CD4-positive, alpha-beta memory T cell (primary cell): ENCODE measurements at places on chromosomes 16 and 17. TPM values are rescaled to one million over a fixed set of nuclear protein-coding genes. Genes with fewer than 3 reads are reported as not detected.

DNA sequence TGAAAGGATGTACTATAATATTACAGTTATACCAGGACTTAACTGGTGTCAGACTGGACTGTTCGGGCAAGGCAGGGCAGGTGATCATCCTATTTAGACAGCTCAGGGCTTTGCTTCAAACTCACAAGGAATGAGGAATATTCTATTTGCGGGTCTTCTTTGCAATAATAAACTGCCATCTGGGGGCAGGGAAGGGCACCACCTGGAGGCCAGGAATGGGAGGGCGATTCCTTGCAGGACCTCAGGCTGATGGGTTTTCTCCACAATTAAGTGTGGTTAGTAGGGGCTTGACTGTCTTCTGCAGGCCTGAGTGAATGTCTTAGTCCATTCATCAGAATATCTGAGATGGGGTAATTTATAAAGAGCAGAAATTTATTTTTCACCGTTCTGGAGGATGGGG lies 424.1 kb downstream of the CA10 start:
- no peak for DNase-seq

DNA sequence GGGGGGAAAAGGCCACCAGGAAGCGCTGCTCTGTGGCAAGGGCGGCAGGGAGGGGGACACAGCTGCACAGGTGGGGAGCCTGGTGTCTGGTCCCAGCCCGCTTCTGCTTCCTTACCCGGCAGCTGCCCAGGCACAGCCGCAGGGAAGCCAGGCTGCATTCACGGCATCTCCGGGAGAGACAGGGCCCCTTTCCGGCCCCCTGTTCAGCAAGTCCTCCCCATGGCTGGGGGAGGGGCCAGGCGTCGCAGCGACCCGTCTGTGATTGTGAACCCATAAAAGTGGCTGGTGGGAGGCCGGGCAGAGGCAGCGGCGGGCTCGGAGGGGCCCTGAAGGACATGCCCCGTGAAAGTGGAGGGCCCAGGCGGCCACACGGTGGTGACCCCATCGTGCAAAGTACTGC lies 28.7 kb downstream of the SOX8 start:
- no peak for DNase-seq

GRCh38 chr17:49494986-49495841 lies at the start of gene NGFR:
TSS of gene NGFR (plus strand) at chr17:49495293. CDS start at chr17:49495418, 125 bp downstream.
- DNase-seq, result peak; percentile 43

GRCh38 chr17:29021226-29021625 lies 15.4 kb upstream of the SEZ6 start:
- DNase-seq, result no peak

CSH2 gene
- total RNA-seq, result not detected

MT1E gene
- not detected for total RNA-seq

WFDC1 gene
- total RNA-seq, result not detected

OR1A1 gene
- total RNA-seq, result not detected

RND2 gene
- 0.28 TPM for total RNA-seq
